ENCODE measurements at places on chromosomes 7 and 10.

GRCh38 chr7:46741938-46742540 is 821.0 kb upstream of the IGFBP3 start:
- no peak for DNase-seq

DNA sequence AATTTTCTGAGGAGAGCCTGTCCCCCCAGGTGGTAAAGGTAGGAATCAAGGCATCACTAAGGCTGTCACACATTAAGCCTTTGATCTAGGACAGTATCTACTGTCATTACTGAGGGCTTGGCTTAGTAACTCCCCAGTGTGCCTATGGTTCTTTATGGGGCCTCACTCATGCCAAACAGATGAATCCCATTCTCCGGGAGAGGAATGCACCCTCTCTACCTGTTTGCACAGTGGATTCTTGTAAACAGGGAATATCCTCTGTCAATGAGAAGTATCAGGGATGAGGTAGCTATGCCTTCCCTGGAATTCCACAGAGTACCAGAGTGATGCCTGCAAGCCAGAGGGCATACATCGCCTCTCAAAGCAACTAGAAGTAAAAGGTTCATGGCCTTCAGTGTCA is 3.9 kb upstream of the CPN1 start:
- no peak for DNase-seq

DNA sequence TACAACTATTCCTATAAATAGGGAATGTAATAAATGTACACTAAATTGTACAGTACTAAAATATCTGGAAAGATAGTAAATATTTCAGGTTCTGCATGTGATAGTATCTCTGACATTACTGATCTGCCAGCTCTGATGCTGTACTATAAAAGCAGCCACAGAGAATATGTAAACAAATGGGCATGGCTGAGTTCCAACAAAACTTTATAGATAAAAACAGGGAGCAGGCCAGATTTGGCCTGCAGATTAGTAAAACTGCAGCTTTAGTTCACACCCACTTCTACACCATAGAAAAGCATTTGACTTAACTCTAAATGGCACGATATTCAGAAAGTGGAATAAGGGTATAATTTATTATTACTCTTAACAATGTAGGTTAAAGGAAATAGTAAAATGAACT is 18.8 kb upstream of the TLL2 start:
- DNase-seq: no peak

DNA sequence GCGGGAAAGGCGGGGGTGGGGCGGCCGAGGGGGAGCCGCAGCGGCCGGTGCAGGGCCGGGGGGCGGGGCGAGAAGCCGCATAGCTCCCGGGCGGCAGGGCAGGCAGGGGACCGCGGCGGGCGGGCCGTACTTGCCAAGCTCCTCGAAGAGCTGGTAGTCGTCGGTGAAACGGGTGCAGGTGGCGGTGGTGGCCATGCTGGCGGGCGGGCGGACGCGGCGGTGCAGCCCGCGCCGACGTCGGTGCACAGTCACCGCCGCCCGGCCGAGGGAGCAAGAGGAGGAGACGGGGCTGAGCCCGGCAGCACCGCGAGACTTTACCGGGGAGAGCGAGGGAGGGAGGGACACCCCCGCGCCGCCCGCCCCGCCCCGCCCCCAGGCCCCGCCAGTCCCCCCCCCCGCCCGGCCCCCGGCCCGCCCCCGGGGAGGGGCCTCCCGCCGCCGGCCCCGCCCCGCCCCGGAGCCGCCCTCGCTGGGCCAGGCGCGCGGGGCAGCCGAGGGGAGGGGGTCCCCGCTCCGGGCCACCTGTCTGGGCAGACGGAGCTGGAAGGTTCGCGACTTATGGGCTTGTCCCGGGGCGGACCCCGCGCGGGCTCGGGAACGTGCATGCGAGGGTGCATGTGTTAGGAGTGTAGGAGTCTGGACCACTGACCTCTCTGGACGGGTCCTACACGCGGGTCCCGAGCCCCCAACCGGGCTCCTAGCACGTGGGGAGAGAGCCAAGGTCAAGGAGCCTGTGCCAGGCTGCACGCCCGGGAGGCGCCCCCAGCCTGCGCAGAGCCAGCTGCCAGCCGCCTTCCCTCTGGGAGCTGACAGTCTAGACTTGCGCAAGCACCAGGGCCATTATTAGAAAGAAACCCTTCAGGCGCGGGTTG is at the start of gene CAMK2G:
TSS of gene CAMK2G (minus strand) at position 289 of the 872 bp plus-strand sequence. CDS start at position 195, 94 bp downstream.
- peak; percentile 79 for DNase-seq

DNA sequence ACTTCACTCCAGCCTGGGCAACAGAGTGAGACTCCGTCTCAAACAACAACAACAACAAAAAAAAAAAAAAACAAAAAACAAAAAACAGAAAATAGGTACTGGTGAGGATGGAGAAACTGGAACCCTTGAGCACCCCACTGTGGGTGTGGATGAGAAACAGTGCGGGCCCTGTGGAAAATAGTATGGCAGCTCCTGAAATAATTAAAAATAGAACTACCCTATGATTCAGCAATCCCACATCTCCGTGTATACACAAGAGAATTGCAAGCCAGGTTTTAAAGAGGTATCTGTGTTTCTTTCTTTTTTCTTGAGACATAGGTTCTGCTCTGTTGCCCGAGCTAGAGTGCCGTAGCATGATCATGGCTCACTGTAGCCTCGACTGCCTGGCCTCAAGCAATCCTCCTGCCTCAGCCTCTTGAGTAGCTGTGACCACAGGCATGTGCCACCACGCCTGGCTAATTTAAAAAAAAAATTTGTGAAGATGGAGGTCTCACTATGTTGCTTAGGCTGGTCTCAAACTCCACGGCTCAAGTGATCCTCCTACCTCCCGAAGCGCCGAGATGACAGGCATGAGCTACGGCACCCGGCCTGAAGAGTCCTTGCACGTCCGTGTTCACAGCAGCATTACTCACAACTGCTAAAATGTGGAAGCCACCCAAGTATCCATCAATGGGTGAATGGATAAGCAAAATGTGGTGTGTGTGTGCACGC is 39.5 kb downstream of the EBF3 start:
- DNase-seq: no peak

GRCh38 chr10:117242463-117242832 is 1.5 kb downstream of the SLC18A2 start:
- no peak for DNase-seq

DNA sequence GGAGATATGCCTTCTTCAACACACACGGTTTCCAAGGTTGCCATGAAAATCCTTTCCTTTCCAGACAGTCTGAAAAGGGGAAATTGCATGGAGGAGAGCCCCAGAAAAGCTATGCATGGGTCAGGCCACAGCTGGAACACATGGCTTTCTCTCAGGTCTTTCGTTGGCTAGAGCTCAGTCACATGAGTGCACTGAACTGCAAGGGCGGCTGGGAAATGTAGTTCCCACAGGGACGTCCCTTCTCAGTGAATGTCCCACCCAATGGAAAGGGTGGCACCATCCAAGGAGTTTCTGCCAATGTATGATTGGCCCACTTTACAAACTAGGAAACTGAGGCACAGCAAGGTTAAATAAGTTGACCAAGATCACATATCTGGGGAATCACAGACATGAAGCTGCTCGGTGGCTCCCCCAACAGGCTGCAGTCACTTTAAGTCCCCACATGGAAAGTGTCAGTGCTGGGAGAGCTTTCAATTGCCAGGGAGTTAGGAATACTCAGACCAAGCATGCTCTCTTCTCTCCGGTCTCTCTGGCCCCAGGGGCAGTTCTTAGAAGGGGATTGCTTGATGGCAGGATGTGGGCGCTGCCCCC is 571.3 kb downstream of the GLRX3 start:
- DNase-seq: no peak

DNA sequence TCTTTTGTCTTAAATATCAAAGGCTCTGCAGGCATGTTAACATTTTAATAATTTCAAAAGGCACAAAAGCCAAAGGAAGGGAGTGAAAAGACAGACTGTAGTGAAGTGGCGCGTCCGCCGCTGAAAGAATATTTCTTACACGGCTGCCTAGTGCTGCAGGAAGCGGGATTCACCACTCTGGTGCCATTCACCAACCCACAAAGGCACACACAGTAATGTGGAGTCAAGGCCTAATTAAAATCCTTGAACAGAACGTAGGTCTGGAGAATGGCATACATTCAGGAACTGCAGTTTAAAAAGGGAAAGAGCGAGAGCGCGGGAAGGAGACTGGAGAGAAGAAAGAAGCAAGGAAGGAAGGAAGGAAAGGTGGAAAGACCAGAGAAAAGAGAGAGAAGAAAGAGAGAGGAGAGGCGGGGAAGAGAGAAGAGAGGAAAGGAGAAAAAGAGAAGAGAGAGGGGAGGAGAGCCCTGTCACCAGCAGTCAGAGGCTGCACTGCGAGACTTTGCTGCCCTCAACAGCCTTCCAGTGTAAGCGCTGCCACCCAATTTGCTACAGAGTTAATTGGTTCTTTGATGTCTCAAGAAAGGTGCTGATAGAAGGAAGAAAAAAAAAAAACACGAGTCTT is 554.0 kb downstream of the MDFIC start:
- DNase-seq: no peak

GRCh38 chr10:59879363-59879913 is 26.9 kb downstream of the CCDC6 start:
- peak; percentile 19 for DNase-seq

DNA sequence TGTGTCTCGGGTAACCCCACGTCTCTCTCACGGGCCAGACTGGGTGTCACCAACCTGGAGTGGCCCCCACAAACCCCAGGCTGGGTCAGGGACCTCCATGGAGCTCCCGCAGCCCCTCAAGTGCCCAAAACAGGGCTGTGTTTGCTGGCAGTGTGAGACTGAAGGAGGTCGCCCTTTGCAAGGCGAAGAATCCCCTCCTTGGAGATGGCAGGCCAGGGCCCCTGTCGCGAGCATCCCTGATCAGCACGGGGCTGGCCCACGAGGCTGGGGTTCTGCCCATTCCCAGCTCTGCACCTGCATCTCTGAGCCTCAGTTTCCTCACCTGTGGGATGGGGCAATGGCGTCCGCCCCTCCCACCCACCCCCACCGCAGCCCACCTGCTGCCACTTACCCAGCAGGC is 62.4 kb downstream of the SLC29A4 start:
- DNase-seq: no peak

DNA sequence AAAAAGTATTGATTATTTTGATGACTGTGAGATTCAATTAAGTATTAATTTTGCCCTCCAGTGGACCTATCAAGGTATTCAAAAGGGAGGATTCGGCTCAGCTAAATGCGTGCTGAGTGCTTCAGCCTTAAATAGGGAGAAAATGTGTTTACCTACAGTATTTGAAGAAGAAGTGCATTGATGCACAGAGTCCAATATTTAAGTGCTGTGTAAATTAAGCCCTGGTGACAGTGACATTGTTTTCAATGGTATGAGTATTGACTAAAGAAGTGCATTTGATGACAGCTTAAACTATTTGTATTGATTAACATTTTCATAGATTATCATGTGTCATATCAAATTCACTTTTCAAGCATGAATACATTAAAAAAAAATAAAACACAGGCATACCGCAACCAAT is 106.6 kb downstream of the POU6F2 start:
- DNase-seq: no peak

DNA sequence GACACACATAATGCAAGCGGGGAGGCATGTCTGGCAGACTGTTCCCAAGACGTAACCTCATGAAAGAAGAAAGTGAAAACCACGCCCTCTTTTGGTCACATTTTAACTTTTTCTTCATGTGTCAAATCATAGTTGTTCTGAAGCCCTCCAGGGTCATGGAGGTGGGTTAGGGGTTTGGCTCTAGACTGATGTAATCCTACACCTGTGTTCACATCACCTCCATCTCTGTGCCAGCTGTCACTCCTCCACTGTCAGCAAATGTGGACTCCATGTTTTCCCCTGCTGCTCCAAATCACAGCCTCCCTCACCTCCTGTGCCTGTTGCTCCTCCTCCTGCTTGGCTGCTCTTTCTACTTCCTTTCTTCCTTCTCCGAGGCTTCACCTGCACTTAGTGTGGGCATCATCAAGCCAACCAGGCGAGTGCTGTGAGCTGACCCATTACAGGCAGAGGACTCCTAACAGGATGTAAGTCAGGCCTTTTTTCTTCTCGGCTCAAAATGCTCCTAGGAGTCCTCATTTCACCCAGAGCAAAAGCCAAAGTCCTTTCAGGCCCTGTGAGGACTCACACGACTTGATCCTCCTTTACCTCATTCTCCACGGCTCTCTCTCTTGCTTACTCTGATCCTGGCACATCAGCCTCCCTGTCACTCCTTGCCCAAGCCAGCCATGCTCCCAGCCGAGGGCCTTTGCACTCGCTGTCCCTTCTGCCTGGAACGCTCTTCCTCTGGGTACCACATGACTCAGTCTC is 66.4 kb upstream of the IFRD1 start:
- no peak for DNase-seq

DNA sequence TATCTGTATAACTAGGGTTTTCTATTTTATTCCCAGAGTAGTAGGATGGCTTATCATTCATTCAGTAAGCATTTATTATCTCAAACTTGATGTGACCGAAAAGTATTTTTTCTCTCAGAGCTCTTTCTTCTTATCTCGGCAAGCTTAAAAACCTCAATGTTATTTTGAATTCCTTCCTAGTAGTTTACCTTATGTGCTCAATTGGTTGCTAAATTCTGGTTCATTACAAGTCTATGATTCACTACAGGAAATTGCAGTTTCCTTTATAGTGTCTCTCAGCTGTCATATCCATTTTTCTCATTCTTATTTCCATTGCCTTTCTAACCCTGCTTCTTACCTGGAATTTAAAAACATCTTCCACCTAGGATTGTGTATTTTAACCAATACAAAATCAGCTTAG is 12.6 kb upstream of the ICA1 start:
- no peak for DNase-seq

GRCh38 chr10:6409971-6410643 is 170.0 kb downstream of the PRKCQ start:
- DNase-seq: peak; percentile 26

DNA sequence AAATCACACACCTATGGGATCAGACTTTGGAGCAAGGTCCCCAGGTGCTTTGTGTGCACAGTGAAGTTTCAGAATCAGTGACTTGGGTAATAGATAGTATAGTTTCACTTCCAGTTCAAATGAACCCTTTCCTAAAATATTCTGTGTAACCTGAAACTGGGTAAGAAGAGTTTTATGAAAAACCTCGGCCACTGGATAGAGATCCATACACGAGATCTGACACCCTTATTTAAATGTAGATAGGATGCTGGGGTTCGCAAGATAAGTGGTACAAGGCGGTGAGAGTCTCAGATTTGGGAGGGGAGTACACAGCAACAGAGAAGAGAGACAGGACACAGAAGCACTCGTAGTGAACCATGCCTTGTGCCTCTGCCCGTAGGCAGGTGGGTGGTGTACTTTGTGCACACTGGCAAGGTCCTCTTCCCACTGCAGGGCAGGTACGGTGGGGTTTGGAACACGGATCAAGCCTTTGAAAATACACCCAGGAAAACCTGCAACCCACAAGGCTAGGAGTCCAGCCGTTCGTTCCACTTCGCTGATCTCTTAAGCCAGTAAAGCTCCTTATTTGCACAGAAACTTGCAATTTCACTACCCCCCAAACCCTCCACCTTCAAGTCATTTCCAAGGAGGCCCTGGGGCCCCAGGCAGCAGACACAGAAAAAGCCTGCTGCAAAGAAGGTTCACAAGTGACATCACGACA is 162.8 kb downstream of the USP6NL start:
- DNase-seq: no peak

- DNase-seq: no peak
Observed at GRCh38 chr7:108211382-108212201, 81.4 kb upstream of the LAMB4 start.

- no peak for DNase-seq
Observed at GRCh38 chr7:11699666-11700065, 132.3 kb downstream of the THSD7A start.

GRCh38 chr10:19620811-19621210 is 195.4 kb upstream of the PLXDC2 start:
- no peak for DNase-seq

- peak; percentile 60 for DNase-seq
Observed at GRCh38 chr10:68826764-68827591, at the start of gene STOX1. TSS of gene STOX1 (plus strand) at chr10:68827531. CDS start at chr10:68827624, 93 bp downstream.

Data from T-helper 2 cell treated with Interferon-gamma antibody and Interleukin-4, amounts not matched to agents 5 μg/mL and 100 μg/mL, for 36 hours (primary cell).